ENCODE measurements at places on chromosomes 2 and 18.

DNA sequence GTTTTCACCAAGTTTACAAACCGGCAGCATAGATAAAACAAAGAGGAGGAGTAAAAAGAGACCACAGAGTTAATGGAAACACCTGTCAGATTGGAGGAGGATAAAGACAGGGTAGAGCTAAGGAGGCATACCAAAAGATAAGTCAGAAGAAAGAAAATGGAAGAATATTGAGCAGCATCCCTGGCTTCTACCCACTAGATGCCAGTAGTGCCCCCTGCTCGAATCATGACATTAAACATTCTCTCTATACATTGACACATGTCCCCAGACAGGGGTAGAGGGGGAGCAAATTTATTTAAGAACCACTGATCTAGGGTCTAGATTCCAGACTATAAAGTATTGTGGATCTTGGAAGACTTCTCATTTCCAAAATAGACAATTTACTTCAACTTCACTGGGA is 159.8 kb upstream of the ETAA1 start:
- H3K4me1 ChIP-seq = no peaks in the 10 kb centered on the region
- peaks cover 5% of the 10 kb centered on the region for H3K27me3 ChIP-seq
- no peak overlapping the region for H3K27ac ChIP-seq

DNA sequence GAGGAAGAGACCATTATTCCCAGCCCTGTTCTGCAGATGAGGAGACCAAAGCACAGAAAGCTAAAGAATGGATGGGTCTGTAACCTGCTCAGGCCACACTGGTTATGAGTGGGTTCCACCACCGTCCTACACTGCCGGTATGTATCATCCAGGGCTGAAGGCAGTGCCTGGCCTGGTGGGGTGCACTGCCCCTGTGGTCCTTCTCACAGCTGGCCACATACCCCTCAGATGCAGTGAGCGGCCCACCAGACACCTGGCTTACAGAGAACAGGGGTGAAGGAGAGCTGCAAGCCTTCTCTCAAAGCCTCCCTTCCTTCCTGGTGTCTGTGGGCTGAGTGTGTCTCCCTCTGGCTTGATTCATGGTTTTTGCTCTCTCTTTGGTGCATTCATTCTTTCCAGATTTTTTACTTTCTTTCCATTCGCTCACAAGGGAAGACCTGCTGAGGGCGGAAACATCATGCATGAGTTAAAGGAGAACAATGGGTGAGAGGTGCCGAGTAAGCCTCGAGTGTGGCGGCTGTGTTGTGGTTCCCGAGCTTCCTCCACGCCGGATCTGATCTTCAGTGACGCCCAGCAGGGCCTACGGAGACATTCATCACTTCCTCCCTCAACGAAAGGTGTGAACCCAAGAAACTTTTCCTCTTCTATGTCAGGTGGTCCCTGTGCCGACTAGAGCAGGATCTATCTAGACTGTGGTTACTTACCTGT is 62.1 kb upstream of the REL start:
- H3K4me3 ChIP-seq = no peak overlapping the region
- peak overlapping the region; percentile 60 for H3K27ac ChIP-seq
- no peak for DNase-seq
- no peaks in the 10 kb centered on the region for H3K27me3 ChIP-seq

DNA sequence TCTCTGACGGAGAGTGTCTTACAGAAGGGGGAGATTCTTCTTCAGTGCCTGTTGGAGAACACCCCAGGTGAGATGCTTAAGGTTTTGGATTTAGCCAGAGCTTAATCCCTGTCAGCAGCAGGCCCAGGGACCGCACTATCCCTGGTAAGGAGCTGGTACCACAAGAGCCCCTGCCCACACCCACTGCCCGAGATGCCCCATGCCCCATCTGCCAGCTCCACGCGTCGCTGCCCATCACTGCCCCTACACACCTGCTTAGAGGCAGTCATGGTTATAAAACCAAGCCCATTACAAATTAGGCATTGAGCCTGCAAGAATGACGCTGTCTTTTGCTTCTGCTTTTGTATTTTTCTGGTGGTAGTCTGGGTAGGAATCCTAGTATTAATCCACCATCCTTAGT is 21.7 kb downstream of the CEP68 start:
- H3K36me3 ChIP-seq = peaks cover 5% of the 10 kb centered on the region
- no peak overlapping the region for H3K4me3 ChIP-seq
- H3K4me1 ChIP-seq = peaks cover 7% of the 10 kb centered on the region
- H3K27me3 ChIP-seq = no peaks in the 10 kb centered on the region
- DNase-seq = no peak

DNA sequence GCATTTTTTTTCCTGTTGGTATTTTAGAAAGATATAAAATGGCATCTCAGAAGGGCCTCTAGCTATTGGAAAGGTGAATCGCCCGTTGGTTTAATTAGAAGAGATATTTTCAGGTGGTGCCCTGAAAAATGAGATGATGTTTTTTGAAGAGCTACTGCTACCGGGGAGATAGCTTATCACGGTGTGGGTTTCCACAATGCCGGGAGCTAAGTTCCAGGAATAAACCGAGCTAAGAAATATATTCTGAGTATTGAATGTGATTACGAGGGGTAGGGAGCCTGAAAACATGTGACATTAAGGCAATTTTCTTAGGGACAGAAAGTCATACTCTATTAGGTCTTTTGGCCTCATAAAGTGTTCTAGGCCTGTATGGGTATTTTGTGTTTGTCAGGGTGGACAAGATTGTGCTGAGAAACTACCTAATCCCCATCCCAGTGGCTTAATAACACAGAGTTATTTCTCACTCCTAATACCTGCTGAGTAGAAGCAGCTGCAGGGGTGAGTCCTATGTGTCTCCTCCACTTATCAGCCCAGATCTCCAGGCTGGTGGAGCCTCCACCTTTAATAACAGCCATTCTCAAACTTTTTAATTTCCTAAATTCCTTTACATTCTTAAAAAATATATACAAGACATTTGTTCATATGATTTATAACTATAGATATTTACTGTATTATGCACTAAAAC is 150.2 kb downstream of the LRRTM1 start:
- no peak overlapping the region for H3K4me3 ChIP-seq
- H3K27me3 ChIP-seq = no peaks in the 10 kb centered on the region
- no peaks in the 10 kb centered on the region for H3K36me3 ChIP-seq
- no peak for DNase-seq
- H3K27ac ChIP-seq = no peak overlapping the region
- no peaks in the 10 kb centered on the region for H3K4me1 ChIP-seq

- no peak overlapping the region for H3K27ac ChIP-seq
- H3K36me3 ChIP-seq = no peaks in the 10 kb centered on the region
- H3K27me3 ChIP-seq = no peaks in the 10 kb centered on the region
- H3K4me1 ChIP-seq = peaks cover 31% of the 10 kb centered on the region
- H3K4me3 ChIP-seq = no peak overlapping the region
- no peak for DNase-seq
These were observed 81.3 kb downstream of the CDC42EP3 start for GRCh38 chr2:37590119-37590571.

GRCh38 chr2:69018678-69019095 is 5.7 kb downstream of the ANTXR1 start:
- no peak for DNase-seq
- H3K4me3 ChIP-seq = no peak overlapping the region
- H3K36me3 ChIP-seq = no peaks in the 10 kb centered on the region
- peaks cover 16% of the 10 kb centered on the region for H3K27me3 ChIP-seq

DNA sequence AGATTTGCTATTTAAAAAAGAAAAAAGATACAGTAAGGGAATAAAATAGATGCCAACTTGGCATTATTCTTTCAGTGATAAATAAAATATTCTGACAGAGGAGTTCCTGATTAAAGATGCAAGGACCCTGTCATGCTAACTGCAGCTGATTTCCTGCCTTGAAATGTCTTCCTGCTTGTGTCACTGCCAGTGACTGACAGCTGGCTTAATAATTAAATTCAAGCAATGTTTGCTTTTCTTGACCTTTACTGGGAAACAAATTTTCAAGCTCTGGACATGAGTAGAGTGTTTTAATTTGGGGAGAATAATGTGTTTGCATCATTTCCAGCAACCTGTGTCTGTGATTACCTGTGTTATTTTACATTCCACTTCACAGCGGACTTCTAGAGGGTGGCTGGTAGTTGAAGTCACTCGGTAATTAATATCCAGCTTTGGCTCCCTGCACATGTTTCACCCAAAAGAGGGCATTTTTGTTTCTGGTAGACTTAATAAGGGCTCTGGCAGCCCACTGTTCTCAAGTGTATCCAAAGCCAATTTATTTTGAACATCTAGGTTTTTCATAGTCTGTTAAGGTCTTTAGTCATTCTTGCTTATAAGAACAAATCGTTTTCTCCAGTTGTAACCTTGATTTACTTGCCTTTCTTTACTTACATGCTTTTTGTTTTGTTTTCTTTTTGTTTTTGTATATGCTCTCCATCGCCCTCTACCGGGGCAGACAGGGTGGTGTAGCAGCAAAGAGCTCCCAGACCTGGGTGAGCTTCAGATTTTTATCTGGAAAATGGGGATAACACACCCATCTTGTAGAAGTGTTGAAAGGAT is 48.5 kb upstream of the PROKR1 start:
- no peak overlapping the region for H3K4me3 ChIP-seq
- peaks cover 3% of the 10 kb centered on the region for H3K36me3 ChIP-seq
- DNase-seq = peak; percentile 16
- no peak overlapping the region for H3K27ac ChIP-seq

GRCh38 chr2:108916796-108917421 is 72.1 kb downstream of the EDAR start:
- peaks cover 6% of the 10 kb centered on the region for H3K27me3 ChIP-seq
- DNase-seq = no peak
- no peaks in the 10 kb centered on the region for H3K36me3 ChIP-seq
- H3K27ac ChIP-seq = no peak overlapping the region

GRCh38 chr2:161905389-161906046 is 168.5 kb downstream of the DPP4 start:
- H3K36me3 ChIP-seq = no peaks in the 10 kb centered on the region
- DNase-seq = no peak
- H3K4me1 ChIP-seq = peaks cover 3% of the 10 kb centered on the region
- H3K27ac ChIP-seq = no peak overlapping the region
- H3K27me3 ChIP-seq = peaks cover 3% of the 10 kb centered on the region

- peaks cover 10% of the 10 kb centered on the region for H3K27me3 ChIP-seq
- no peaks in the 10 kb centered on the region for H3K36me3 ChIP-seq
- no peak overlapping the region for H3K4me3 ChIP-seq
- no peak for DNase-seq
These were observed 63.7 kb downstream of the TWIST2 start for GRCh38 chr2:238911376-238912227.

- H3K4me1 ChIP-seq = no peaks in the 10 kb centered on the region
- no peak overlapping the region for H3K27ac ChIP-seq
- H3K4me3 ChIP-seq = no peak overlapping the region
- peaks cover 24% of the 10 kb centered on the region for H3K27me3 ChIP-seq
These were observed 23.7 kb upstream of the HDAC4 start for GRCh38 chr2:239424337-239425045.

- H3K36me3 ChIP-seq = no peaks in the 10 kb centered on the region
- H3K4me3 ChIP-seq = no peak overlapping the region
- H3K4me1 ChIP-seq = peaks cover 3% of the 10 kb centered on the region
- DNase-seq = no peak
- H3K27ac ChIP-seq = no peak overlapping the region
- peaks cover 9% of the 10 kb centered on the region for H3K27me3 ChIP-seq
These were observed 25.8 kb downstream of the SPEG start for GRCh38 chr2:219460424-219460926.

GRCh38 chr18:58095222-58095621 is 51.2 kb downstream of the NEDD4L start:
- peaks cover 21% of the 10 kb centered on the region for H3K4me1 ChIP-seq
- no peak overlapping the region for H3K27ac ChIP-seq
- no peaks in the 10 kb centered on the region for H3K27me3 ChIP-seq
- H3K4me3 ChIP-seq = no peak overlapping the region
- DNase-seq = no peak

DNA sequence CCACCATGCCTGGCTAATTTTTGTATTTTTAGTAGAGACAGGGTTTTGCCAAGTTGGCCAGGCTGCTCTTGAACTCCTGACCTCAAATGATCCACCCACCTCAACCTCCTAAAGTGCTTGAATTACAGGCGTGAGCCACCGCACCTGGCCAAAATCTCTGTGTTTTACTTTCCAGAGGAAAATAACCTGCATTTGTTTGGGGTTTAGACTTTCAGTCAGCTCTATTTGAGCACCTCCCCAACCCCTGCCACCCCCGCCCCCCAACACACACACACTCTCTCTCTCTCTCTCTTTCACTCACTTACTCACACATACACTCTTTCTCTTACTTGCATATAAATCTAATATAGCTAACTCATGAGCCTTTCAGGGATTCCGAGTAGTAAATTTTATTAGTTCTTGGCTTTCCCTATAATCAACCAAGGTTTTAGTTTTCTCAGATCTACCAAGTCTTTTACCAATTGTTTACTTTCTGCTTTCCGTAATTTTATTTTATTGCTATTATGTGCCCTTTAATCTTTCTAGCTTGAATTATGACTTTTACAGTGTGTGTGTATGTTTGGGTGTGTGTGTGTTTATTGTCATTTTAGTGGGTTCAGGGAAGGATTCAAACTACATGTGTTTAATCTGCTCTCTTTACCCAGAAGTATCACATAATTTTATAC is 24.5 kb downstream of the MFSD6 start:
- no peaks in the 10 kb centered on the region for H3K27me3 ChIP-seq
- peaks cover 26% of the 10 kb centered on the region for H3K36me3 ChIP-seq
- no peak overlapping the region for H3K27ac ChIP-seq
- H3K4me3 ChIP-seq = no peak overlapping the region

Measured in memory B cell (primary cell).